ENCODE measurements at places on chromosomes 7 and 10. TPM values are rescaled to one million over a fixed set of nuclear protein-coding genes. Genes with fewer than 3 reads are reported as not detected.

DNA sequence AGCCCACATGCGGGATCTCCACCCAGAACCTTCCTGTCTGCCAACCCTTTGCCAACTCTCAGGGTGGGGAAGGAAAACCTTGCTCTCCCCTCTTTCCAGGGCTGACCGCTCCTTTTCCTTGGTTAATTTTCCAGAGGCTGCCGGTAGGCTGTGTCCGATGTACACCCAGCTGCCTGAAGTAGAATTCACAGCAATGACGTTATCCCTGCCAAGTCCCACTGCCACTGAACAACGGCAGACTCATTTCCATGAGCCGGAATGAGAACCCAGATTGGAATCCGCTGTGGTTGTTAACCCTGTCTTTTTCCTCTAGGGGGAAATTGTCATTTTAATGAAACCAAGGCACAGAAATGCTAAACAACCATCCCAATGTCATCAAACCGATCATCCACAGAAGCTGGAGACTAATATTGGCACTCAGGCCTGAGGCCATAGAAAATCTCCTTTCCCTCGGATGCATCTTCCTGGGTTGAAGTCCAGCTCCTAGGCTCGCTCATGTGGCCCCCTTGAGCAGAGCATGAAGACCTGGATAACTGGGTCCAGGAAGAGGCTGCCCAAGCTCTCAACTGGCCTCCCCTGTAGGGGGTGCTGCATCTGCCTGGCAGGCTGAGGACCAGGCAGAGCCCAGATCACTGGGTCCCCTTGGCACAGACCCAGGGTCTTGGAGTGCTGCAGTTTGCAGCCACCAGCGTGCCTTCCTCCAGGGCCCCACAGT is 30.4 kb downstream of the KLRG2 start:
- DNase-seq = no peak

GRCh38 chr10:14536241-14537213 is 205.8 kb upstream of the FRMD4A start:
- peak; percentile 59 for DNase-seq

DNA sequence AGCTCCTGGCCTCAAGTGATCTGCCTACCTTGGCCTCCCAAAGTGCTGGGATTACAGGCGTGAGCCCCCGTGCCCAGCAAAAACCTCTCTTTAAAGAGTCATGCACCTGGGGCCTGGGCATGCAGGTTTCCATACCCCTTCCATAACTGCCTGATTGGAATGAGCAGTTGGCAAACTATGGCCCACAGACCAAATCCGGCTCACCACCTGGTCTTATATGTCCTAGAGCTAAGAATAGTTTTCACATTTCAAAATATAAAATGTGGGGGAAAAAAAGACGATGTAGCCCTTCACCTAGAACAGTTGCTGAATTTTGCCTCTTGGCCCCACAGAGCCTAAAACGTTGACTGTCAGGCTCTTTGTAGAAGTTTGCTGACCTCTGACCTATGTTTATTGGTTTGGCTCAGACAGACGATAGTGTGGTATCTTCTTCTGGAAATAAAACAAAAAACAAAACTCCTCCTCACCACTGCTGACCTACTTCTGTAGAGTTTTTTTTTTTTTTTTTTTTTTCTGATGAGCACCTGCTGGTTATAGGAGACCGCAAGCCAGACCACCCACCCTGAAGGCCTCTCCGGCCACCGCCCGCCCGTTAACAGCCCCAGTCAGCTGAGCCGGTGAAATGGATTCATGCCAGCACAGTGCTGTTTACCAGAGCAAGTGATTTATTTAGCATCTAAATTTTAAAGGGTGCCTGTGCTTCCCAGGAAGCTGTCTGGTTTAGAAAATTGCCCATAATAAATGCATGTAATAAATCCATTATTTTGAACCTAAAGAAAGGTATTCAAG is 33.5 kb upstream of the SFRP5 start:
- no peak for DNase-seq

DNA sequence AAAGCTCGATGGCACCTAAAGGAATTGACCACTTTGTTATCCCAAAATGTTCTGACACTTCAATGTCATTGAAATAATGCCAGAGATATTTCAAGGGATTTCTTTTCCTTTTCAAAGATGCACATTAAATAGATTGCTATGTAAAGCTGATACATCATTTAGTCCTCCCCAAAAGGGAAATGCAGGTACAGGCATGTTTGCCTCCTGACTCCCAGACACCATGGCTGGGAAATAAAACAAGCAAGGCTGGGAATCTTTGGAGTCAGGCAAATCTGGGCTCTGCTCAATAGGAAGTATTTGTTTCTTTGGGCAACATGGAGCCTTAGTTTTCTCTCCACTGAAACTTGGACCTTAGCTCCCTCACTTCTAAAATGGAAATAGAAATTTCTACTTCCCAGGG is 230.8 kb upstream of the LRRTM3 start:
- DNase-seq = peak; percentile 69

- no peak for DNase-seq
These were observed 113.5 kb downstream of the DOCK1 start for GRCh38 chr10:127018766-127019165.

DNA sequence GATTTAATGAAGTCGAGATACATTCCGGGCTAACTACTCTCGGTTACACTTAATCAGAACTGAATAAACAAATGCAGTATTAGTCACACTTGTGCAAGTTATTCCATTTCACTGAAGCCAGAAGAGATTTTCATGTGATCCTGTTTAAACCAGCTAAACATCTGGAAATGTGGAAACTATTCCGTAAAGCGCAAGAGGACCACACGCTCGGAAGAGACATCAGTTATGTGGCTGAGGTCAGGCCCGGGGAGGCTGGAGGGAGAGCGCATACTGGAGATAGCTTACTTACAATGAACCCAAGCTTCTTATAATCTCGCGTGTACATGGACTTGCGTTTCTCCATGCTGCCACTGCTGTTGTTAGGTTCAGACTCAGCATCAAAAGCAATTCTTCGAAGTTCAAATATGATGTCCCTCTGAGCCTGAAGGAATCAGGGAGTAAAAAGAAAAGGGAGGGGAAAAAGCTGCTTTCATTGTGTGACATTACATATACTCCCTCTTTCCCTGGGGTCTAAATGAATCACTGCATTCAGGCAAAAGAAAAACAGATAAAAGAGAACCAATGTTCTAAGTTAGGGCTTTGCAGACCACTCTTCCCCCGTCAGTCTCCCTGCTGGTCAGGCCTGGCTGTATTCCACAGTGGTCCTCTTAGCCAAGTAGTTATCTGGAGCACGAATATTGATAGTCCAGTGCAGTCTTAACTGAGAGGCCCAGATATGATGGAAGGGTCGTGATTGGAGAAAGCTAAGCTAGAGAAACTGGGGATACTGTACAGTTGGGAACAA is 237.4 kb downstream of the ELMO1 start:
- DNase-seq = peak; percentile 1

GRCh38 chr10:106043863-106044262 is 1120.6 kb downstream of the SORCS1 start:
- no peak for DNase-seq

DNA sequence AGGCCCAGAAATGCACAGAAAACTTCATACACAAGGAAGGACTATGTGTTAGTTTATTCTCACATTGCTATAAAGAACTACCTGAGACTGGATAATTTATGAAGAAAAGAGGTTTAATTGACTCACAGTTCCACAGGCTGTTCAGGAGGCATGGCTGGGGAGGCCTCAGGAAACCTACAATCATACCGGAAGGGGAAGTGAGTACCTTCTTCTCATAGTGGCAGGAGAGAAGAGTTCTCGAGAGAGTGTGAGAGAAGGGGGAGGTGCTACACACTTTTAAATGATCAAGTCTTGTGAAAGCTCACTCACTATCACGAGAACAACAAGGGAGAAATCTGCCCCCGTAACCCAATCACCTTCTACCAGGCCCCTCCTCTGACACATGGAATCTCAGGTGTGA is 16.8 kb upstream of the RAMP3 start:
- DNase-seq = no peak

GRCh38 chr7:134907639-134908038 is 78.7 kb upstream of the AGBL3 start:
- no peak for DNase-seq

DNA sequence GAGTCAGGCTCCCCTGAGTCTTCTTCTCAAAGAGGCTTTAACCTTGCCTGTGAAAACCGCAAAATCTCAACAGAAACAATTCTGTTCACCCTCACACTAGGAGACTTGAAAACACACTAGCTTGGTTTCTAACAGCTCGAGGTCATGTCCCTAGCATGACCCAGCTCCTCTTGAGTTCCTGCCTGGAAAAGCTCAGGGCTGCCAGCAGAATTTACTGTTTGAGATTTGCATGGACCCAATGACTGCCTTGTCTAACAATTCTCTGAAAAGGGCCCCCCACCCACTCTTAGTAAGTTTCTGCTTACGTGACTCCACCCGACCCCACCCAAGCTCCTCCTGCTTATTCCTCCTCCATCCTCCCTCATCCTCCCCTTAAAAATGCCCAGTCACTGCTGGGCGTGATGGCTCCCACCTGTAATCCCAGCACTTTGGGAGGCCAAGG is 85.1 kb upstream of the KMT2C start:
- no peak for DNase-seq

DNA sequence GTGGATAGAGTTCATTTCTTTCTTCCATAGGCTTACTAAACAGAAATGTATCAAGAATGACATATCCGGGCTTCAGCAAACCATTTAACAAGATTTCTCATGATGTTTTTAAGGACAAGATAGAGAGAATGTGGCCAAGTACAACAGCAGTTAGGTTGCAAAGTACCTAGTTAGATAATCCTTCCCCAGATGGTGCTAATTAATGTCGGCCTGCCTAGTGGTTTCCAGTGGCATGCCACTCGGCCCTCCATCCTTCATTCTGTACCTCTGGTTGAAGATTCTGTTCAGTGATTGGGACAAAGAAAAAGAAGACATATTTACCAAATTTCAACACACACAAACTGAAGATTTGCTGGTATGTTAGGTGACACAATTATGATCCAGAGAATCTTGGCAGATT is 212.1 kb downstream of the MACC1 start:
- no peak for DNase-seq

DNA sequence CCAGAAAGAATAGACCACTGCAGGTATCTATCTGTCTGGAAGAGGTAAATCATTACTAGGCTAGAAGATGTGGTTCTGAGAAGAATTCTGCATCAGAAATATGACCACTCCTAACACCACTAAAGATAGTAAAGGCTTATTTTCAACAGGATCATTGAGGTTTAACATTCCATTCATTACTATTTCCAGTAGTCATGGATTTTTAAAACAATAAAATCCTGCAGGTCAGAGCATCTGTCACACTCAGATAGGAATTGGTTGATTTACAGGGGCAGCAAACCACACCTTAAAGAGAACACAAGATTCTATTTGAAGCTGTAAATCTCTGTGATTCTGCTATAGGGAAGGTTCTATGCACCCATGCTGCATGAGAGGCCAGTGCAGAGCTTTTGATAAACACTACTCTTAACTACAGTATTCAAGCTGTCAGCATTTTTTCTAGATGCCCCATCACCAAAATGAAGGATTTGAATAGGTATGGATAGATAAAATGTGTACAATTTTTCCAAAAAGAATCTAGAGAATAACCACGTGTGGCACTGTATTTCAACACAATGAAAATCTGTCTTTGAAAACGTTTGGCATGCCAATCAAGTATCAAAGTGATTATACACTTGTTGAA is 14.6 kb downstream of the LRRC17 start:
- DNase-seq = peak; percentile 8

- no peak for DNase-seq
These were observed 51.9 kb downstream of the SORBS1 start for GRCh38 chr10:95509251-95509650.

- DNase-seq = no peak
These were observed 194.3 kb upstream of the IGFBP3 start for GRCh38 chr7:46115410-46115809.

DNA sequence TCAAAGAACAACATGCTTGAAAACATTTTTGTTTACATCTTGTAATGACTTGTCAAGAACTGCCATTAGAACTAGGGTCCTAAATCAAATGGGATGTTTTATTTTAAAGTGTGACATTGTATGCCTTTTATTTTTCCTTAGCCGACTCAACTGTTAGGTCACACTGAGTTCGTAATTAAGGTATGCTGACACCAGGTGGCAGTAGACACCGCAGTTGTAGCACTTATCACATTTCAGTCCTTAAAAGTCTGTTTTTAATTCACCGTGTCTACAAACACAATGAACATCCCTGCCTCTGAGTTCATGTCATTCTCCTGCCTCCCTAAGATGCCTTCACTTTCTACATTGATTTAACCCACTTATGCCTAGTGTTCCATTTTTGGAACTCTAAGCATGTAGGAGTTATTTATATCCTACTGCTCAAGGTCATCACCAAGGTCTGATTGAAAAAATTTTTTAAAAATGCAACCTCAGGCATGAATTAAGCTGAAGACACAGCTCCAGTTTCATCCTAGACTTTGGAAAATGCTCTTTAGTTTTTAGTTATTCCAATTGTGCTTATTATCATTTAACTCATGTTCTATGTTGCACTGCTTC is 186.1 kb downstream of the BMPER start:
- peak; percentile 42 for DNase-seq

ANXA8 gene
- total RNA-seq = 336 TPM

GIMAP5 gene
- not detected for total RNA-seq

CPA2 gene
- total RNA-seq = 0.17 TPM

RGR gene
- total RNA-seq = not detected

AGAP5 gene
- 3.3 TPM for total RNA-seq

FEZF1 gene
- not detected for total RNA-seq

HTR7 gene
- total RNA-seq = 20.2 TPM
